AML-193 (cell line): ENCODE measurements at places on chromosomes 6 and 20.

DNA sequence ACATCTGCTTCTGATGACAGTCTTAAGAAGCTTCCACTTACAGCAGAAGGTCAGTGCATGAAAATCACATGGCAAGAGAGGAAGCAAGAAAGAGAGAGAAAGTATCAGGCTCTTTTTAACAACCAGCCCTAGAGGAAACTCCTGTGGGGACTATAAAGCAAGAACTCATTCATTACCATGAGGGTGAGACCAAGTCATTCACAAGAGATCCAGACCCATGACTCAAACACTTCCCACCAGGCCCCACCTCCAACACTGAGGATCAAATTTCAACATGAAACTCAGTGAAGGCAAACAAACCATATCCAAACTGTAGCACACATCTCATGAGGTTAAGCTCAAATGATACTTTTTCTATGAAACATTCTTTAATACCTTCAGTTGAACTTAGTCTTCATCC is 643.2 kb upstream of the SYNCRIP start:
- DNase-seq = no peak

GRCh38 chr20:32902456-32903420 is 44.0 kb downstream of the EFCAB8 start:
- DNase-seq = peak; percentile 38

DNA sequence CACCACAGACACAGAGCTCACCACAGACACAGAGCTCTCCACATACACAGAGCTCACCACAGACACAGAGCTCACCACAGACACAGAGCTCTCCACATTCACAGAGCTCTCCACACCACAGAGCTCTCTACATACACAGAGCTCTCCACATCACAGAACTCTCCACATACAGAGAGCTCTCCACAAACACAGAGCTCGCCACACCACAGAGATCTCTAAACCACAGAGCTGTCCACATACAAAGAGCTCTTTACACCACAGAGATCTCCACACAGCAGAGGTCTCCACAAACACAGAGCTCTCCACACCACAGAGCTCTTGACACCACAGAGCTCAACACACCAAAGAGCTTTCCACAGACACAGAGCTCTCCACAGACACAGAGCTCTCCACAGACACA is 55.8 kb downstream of the ERMARD start:
- no peak for DNase-seq

- DNase-seq = no peak
Measured at GRCh38 chr6:9257215-9257614, 821.9 kb upstream of the SLC35B3 start.

GRCh38 chr6:12555267-12555666 is 161.3 kb upstream of the PHACTR1 start:
- DNase-seq = no peak

GRCh38 chr6:40792183-40792582 is 205.0 kb upstream of the LRFN2 start:
- DNase-seq = no peak

- DNase-seq = no peak
Measured at GRCh38 chr6:91538622-91539021, 951.8 kb upstream of the MAP3K7 start.

DNA sequence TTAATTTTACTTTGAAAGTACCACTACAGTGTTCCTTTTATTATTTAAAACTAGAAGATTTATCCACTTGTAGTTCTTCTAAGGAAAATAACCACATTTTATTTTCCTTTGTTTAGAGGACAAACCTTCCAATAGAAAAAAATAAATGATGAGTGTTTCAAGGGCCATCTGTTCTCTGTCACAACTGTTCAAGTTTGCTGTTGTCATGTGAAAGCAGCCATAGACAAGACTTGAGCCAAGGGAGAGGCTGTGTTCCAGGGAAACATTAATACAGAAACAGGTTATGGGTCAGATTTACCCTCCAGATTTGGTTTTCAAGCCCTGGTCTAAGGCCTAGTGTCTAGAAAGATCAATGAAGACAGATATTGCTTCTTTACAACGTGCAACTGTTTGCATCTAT is 463.6 kb downstream of the C6orf118 start:
- no peak for DNase-seq

DNA sequence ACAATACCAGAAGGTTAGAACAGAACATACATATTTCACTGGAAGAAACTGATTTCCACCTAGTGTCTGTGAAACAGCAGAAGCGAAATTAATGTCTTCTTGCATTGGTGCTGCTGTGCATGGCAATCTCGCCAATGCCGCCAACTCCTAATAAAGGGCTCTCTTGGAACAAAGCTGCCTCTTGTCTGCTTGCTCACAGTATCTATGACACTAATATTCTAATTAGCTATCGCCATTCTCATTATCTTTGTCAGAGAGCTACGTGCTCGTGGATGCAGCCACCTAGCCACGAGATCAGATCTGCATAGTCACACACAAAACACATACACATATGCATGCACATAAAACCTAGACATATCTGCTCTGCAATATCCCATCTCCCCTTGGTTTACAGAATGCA is 145.9 kb upstream of the OLIG3 start:
- DNase-seq = no peak

DNA sequence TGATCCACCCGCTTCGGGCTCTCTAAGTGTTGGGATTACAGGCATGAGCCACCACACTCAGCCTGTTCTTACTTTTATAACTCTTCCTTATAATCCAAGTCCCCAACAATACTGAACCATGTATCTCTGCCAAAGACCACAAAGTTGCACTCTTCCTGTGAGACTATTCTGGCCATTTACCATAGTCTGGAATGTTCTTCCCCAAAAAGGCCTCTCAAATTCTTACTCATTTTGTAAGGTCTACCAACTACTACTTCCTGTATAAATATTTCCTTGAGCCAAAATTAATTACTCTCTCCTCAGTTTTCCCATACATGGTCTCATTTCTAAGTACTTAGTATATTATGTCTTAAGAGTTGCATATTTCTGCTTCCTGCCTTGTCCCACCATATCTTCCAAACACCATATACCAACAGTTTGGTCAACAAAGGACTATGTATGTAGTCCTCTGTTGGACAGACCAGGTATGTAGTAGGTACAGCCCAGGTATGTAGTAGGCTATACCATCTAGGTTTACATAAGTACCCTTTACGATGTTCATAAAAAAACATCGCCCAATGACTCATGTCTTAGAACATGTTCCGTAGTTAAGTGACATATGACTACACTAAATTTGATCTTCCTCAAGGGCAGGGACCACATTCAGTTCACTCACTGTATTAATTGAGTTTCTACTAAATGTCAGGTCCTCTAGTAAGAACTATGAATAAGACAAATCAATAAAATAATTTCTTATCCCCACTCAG is 22.0 kb downstream of the RANBP9 start:
- DNase-seq = no peak

DNA sequence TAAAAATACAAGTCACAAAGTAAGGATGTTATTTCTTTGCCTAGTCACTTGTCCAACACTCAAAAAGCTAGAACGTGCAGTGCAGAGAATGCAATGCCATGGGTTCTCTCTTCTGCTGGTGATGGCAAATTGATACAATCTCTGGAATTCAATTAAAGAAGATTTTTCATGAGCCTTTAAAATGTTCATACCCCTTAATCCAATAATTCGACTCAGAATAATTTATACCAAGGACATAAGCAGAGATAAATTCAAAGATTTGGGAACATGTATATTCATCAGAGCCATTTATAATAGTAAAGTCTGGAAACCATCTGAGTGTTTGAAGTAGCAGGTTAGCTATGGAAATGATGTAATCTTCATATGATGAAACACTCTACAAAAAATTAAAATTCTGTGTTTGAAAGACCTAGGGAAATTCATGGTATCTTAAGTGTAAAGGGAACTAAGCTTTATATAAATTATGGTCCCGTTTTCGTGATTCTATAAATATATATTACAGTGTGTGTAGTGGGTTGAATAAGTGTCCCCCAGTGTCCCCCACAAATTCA is 2.8 kb upstream of the AGPAT4 start:
- DNase-seq = no peak

DNA sequence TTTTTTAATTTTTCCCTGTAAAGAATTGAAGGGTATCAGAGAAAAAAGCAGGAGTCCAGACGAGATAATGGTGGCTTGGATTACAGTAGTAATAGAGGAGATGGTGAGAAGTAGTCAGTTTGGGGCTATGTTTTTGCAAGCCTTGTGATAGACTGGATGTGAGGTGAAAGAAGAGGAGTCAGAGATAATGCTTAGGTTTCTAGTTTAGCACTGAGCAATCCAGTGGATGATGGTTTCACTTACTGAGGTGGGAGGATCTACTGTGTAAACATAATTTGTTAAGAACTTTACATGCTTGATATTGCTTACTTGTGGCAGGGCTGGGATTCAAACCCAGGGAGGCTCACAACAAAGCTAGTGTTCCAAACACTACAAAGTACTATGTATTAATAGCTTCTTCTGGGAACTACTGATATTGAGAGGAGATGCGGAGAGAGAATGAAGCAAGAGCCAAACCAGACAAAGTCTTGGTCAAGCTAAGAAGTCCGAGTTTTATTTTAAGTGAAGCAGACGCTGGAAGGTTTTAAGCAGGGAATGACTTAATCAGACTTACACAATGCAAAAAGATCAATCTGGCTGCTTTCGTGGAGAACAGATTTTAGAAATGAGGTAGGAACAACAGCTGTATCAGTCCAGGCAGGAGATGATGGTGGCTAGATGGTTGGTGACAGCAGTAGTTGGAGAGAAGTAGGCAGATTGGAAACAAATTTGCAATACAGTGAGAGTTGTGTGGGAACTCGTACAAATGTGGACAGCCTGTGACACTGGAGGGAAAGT is 58.0 kb downstream of the ZFAND3 start:
- DNase-seq = no peak

- DNase-seq = no peak
Measured at GRCh38 chr6:31579546-31580437, 2.4 kb downstream of the LTB start.

DNA sequence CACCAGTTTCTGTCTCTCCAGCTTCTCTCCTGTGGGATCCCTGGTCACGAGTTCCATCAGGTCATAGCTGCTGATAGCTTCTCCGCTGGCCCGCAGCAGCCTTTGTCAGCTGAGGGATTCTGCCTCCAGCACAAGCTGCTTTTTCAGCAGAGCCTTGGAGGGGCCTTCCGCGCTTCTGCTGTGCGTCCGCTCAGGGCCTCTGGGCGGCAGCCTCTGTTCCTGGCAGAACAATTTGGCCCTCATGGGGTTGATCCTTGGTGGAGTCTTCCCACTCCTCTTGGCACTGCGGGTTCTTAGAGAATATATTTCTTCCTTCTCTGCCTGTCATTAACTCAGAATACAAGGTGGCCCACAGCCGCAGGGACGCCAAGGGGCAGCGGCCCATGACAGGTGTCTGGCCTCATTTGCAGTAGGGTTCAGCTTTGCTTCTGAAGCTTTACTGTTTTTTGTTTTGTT is 158.8 kb downstream of the DTNBP1 start:
- DNase-seq = no peak

DNA sequence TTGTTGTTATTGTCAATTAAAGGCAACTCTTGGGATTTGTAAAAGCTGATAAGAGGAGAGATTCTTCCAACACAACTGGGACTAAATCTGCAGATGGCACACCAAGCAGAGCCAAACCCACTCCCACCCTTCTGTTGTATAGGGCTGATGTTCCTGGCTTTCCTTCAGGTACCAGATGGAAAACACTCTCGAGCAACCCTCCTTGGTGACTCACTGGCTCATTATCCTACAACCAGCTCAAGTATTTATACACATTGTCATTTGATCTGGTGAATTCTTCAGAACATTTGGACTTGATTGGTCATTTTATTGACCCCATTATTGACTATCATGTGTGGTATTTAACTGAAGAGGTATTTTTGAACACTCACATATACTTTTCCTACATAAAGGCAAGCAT is 190.3 kb upstream of the PCSK2 start:
- DNase-seq = no peak

DNA sequence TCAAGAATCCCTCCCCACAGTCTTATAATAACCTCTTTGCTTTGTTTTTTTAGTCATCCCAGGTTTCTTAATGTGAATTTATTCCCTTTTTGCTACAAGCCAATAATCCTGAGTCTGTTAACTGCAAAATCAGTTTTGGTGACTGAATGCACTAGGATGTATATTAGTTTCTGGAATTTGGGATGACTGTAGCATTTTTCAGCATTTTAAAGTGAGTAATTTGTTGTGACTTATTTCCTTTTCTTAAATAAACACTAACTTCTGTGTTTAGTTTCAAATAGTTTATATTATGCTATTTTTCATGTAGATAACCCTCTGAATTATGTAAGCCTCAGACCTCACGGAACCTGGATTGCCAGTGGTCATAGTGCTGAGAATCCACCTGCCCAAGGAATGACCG is 5.5 kb downstream of the CST1 start:
- no peak for DNase-seq

GRCh38 chr6:160069050-160069454 is 52.6 kb upstream of the SLC22A1 start:
- no peak for DNase-seq

DNA sequence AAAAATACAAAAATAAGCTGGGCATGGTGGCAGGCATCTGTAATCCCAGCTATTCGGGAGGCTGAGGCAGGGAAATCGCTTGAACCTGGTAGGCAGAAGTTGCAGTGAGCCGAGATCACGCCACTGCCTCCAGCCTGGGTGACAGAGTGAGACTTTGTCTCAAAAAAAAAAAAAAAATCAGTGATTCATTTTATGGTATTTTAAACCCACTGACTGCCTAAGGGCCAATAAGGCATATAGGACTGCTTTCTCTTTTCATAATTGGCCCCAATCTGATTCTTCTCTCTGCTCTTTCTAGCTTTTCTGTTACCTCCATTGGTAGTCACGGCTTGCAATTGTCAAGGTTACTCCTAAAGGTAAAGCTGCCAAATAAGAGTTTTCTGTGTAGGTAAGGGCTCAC is 60.2 kb upstream of the ADGRF1 start:
- DNase-seq = no peak

DNA sequence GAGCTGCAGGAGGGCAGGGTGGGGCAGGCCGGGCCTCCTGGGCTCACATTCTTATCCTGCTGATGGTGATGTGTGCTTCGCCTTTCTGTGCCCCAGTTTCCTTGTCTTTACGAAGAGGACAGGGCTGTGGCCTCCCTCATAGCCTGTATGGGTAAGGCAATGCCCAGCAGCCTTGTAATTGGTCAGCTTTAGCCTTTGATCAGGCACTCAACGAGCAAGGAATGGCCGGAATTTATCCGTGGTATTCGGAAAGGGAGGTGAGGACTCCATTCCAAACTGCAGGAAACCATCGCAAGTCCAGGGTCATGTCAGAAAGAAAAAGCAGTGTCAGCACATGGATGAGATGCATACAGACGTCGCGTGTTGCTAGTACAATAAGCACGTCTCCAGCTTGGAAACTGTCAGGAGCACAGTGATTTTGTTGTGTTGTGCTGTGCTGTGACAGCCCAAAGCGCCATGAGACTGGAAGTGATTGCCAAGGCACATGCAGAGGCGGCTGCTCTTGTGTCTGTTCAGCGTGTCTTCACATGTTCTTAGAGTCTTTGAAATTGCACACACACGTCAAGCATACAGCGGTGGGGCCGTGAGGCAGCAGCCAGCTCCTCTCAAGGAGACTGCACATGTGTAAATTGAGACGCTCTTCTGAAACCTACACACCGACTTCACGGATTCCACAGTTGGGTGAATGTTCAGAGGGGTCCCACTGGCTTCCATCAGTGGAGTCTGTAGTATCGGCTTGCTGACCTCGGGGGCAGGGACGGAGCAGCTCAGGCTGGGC is 6.2 kb downstream of the SS18L1 start:
- no peak for DNase-seq
